ENCODE measurements at places on chromosomes 11 and 22.

GRCh38 chr11:78078218-78079167, 1.2 kb downstream of the NDUFC2 start:
- DNase-seq = peak; percentile 12

DNA sequence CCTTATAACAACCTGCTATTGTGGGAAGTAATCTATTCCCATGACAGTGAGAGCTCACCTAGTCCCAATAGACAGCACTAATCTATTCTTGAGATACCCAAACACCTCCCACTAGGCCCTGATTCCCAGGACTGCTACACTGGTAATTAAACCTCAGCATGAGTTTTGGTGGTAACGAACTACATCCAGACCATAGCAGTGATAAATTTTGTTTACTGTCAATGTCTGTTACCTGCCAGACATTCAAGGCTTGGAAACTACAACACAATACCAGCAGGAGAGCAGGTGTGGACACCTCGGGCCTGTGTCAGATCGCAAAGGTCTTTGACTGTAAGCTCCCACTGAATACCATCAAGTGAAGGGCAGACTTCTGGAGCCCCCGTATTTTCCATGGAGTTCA, 187.1 kb downstream of the ARHGAP42 start:
- no peak for DNase-seq

- peak; percentile 80 for DNase-seq
Measured at GRCh38 chr22:30262917-30263741, 3.5 kb downstream of the OSM start.

GRCh38 chr11:34161812-34162492, 56.5 kb downstream of the NAT10 start:
- DNase-seq = peak; percentile 45

DNA sequence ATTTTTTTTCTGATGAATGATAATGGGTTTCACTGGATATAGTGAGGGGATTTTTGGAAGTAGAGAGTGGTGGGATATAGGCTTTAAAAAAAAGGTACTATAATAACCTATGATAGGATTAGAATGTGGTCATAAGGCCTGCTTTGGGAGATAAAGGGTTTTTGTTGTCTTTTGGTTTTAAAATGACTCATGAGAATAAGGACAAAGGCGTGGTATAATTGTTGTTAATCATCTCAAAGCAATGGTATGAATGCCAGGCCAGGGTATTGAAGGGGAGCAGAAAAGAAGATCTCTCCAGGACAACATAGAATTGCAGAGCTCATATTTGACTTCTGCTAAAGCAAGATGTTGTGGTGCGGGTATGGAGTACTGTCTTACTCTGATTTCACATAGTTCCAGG, 579.4 kb downstream of the JRKL start:
- peak; percentile 75 for DNase-seq

DNA sequence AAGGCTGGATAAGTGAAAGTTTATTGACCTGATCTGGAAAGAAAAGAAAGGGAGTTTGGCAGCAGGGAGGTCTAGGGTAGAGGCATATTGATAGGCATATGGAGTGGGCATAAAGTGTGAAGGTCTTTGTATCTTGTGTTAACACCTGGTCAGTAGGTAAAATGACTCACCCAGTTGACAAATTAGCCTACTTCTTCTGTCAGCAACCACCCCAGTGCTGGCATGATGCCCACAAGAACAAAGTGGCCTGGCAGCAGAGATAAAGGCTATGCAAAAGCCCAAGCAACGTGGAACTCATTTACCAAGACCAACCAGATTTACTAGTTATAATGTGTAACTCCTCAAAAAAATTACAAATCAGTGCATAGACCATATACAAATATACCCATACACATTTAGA, 4.9 kb downstream of the OR10A3 start:
- DNase-seq = no peak

GRCh38 chr11:1129143-1129610, 28.6 kb upstream of the MUC5AC start:
- no peak for DNase-seq

- DNase-seq = no peak
Measured at GRCh38 chr11:86782742-86783141, 17.6 kb upstream of the PRSS23 start.

DNA sequence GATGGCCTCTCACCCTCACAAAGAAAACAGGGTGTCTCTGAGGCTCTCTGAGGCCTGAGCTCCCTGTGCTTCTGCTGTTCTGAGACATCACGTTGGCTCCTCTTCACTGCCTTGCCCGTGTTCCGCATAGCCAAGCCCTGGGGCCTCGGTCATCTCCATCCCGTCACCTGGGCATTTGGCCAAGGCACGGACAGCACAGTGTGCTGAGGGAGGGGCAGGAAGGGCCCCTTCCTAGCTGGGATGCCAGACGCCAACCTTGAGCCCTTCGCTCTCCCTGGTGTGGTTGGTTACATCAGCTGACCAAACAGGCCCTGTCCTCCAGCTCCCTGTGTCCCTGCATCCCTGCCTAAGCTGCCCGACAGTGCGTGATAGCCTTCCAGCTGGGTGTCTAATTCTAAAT, 25.9 kb downstream of the MOV10L1 start:
- peak; percentile 60 for DNase-seq

All from ELR (cell line).